Kidney glomerular epithelial cell (primary cell): ENCODE measurements at places on chromosomes 3 and 15.

- DNase-seq, result peak; percentile 22
Observed at GRCh38 chr15:73560501-73561117, 72.6 kb downstream of the NPTN start.

DNA sequence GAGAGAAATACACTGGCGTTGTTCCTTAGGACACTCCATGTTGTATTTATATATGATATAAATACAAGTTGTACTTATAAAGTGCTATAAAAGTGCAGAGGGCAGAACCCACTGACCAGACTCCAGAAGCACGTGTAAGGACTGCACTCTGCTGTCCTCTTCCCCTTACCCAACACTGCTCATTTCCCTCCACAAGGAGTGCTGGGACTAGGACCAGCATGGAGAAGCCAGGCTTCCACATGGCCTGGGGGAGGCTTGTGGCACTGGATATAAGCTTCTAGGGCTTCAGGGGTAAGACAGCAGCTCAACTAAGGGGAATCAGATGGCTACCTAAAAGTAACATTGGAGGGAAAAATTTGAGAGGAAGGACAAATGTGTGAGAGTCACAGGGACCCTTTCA lies 556.9 kb downstream of the IGSF11 start:
- DNase-seq, result no peak

DNA sequence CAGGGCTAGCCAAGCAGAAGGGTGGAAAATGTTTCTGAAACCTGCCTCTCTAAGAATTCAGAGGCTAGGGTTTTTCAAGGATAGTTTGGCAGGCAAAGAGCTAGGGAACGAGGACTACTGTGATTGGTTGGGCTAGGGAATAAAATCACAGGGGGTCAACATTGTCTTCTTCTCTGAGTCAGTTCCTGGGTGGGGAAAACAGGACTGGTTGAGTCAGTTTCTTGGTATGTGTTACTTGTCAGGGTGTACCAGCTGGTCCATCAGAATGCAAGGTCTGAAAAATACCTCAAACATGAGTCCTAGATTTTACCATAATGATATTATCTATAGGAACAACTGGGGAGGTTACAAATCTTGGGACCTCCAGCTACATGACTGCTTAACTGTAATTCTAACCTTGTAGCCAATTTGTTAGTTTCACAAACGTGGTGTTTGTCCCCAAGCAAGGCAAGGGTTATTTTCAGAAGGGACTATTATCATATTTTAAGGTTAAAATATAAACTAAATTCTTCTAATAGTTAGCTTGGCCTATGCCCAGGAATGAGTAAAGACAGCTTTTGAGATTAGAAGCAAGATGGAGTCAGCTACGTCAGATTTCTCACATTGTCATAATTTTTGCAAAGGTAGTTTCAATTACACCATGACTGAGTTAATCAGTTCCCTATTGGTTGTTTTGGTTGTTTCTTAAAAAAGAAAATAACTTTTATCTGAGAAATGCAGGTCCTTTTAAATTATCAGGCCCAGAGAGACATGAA lies 231.5 kb downstream of the ALCAM start:
- DNase-seq, result peak; percentile 65

DNA sequence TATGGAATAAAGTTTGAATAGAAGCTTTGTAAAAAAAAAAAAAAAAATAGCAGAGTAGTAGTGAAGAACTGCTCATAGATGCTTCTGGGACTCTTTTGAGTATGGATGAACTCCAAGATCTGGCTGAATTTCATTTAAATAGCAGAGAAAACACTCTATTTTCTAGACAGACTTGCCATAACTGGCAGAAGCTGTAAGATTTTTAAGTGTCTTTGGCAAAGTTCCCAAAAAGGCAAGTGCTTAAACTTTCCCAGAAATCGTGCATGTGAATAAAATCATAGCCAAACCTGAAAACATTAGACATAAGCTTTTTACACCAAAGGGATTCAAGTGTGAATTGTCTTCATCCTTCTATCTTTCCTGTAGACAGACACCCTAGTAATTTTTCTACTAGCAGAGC lies 110.3 kb upstream of the MITF start:
- DNase-seq, result no peak

DNA sequence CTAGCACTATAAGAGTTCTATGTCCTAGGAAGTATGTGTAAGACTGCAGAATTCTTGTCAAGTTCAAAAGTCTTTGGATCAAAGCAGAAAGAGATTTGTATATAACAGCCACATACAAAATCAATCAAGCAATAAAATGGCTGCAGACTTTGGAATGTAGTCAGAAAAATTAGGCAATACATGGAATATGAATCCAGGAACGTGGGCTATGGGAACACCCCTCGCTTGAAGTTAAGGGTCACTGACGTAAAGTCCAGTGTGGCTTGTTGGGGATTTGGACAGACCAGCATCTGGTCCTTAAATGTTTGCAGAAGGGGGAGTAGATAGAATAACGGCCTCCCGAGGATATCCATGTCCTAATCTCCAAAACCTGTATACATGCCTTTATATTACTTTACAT lies 178.6 kb downstream of the ADAMTS9 start:
- no peak for DNase-seq

DNA sequence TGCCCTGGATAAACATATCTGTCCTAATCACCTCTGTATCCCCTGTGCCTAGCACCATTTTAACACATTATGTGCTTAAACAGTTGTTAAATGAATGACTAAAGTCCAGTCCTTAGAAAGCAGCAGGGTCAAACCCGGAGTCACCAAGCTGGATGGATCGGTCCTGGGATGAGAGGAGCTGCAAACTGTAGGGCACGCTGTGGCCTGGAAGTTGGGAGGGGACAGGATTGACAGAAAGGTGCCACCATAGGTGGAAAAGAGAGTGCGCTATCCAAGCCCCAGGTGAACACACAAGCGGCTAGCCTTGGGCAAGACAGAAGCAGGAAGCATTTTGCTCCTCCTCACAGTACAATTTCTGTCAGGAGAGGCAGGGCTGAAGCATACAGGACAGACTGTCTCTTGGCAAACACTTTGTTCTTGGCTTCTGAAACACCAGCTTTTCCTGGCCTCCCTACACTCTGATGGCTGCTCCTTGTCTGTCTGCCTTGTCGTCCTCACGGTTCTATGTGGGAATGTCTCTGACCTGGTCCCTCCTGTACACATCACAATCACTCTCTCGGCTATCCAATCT lies 48.4 kb upstream of the KY start:
- no peak for DNase-seq

GRCh38 chr3:44128057-44128775 lies 113.5 kb upstream of the TOPAZ1 start:
- no peak for DNase-seq
